ENCODE measurements at places on chromosomes 16 and 17.

DNA sequence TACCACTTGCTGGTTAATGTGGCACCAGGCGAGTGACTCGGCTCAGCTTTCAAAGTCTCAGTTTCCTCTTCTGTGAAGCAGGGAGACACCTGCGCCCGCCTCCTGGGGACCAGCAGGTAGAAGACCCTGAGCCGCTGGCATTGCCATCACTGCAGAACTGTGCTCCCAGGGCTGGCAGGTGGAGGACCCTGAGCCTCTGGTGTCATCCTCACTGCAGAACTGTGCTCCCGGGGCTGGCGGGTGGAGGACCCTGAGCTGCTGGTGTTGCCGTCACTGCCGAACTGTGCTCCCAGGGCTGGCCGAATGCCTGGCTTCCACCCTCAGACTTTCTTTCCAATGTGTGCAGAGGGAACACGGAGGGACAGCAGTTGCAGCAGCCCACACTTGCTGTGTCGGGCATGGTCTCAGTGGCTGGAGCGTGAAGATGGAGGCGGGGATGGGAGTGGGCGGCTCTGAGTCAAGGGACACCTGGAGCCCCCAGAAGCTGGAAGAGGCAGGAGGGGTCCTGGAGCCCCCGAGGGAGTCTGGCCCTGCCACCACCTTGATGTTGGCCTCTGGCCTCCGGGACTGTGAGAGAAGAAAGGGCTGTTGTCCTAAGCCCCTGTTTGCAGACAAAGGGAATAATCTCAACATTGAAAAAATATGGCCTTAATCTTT, 75.8 kb upstream of the METTL9 start:
- no peak for DNase-seq

- DNase-seq = no peak
Measured at GRCh38 chr16:12173121-12173520, 196.6 kb downstream of the SNX29 start.

DNA sequence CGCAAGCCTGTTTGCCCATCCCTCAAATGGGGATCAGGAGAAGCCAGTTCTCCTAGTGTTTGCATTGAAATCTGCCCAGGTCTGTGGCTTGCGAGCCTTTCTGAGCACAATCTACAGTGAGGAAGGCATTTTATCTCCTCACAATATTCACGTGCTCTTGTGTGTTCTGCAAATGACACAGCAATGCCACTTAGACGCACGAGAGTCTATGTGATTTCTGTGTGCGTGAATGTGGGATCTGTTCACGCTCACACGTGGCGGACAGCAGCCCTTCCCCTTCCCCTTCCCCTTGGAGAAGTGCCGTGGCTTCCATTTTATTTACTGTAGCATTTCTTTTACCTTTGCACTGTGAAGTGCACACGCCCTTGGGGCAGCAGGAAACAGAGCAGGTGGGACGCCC, 17.7 kb upstream of the CBFA2T3 start:
- no peak for DNase-seq

DNA sequence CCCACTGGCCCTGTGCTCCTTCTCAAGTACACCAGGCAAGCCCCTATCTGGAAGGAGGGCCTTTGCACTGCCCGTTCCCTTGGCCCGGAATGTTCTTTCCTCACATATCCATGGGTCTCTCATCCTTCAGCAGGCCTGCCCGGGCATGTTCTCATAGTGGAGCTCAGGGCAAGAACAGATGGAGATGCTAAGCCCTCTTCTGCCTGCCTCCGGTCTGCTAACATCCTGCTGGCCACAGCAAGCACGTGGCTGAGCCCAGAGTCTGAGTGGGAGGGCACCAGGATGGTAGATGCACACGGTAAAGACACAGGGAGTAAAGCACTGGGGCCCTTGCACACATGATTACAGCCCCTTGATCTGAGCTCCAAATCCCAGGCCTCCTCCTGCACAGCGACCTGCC, 19.8 kb upstream of the ANKRD40CL start:
- no peak for DNase-seq

- no peak for DNase-seq
Measured at GRCh38 chr16:89906140-89907025, 12.3 kb upstream of the MC1R start.

DNA sequence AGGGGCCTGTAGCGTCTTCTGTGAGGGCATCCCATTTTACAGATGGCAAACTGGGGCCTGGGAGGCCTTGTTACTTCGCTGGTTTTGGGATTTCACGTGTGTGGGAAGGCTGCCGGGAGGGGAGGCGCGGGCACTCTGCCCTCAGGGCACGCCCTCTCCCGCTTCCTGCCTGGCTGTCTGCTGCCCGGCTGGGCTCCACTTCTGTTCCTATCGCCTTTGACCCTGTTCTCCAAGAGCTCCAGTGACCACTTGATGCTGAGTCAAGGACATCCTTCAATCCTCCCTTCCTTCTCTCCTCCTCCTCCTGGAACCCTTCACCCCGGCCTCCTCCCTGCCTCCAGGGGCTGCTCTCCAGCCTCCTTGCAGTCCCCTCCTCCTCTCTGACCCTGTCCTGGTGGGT, 16.0 kb downstream of the SPNS3 start:
- no peak for DNase-seq

DNA sequence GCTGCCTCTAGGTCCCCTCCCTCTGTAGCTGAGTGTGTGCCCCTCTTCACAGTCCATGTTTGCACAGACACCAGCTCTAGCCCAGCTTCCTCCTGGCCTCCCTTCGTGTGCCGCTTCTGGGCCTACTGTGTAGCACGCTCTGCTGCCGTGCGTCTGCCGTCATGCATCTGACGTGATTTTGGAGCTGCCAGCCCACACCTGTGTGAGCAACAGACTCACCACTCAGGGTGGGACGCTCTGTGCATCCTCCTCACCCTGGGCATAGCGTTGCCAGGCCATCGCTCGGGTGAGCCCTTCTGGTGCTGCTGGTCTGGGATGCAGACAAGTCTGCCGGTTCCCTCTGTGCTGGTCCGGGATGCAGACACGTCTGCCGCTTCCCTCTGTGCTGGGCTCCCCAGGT, 39.4 kb upstream of the ZNF750 start:
- DNase-seq = no peak

- peak; percentile 18 for DNase-seq
Measured at GRCh38 chr17:10631048-10631700, 25.9 kb downstream of the MYH3 start.

GRCh38 chr16:68770671-68771070, 33.6 kb downstream of the CDH1 start:
- no peak for DNase-seq

GRCh38 chr17:49573510-49574322, 2.0 kb upstream of the NXPH3 start:
- no peak for DNase-seq

DNA sequence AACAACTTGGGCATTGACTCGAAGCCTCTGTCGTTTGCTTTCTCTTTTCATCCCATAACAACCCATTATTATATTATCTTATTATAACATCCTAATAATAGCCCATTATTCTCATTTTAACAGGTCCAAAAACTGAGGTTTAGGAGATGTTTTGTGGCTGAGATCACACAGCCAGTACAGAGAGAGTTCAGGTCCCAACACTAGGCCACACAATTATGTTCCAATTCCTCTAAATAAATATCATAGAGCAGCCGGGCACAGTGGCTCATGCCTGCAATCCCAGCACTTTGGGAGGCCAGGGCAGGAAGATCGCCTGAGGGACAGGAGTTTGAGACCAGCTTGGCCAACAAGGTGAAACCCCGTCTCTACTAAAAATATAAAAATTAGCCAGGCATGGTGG, 40.3 kb upstream of the KIFC3 start:
- DNase-seq = no peak

DNA sequence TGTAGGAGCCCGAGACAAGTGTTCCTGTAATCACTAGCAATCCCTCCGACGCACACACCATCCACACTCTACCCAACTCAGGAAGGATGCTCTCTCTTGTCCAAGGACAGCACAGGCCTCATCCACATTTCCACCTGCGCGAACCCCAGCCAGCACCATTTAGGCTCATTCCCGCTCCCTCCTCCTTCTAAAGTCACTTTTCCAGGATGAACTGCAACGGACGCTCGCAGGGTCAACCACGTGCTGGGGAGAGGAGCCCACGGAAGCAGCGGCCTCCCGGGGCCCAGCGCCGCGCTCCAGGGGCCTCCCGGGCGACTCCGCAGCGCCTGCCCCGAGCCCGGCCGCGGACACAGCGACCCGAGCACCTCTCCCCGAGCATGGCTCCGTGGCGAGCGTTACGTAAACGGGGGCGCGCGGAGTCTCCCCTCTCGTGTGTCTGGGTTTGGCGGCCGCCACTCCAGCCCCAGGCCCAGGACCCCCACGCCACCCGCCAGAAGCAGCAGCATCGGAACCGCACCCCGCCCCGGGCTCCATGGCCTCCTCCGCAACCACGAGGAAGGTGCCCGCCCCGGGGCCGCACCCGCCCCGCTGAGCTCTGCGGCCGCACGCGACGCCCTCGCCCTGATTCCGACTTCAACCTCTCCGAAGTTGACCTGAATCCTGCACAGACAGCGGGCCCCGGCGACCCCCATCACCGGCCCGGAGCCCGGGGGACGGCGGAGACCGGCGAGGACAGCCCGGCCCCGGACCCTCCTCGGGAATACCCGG, 668 bp downstream of the USP36 start:
- DNase-seq = peak; percentile 55

- no peak for DNase-seq
Measured at GRCh38 chr16:81848306-81848853, 69.3 kb downstream of the PLCG2 start.
